ENCODE measurements at places on chromosomes 12 and 14.

DNA sequence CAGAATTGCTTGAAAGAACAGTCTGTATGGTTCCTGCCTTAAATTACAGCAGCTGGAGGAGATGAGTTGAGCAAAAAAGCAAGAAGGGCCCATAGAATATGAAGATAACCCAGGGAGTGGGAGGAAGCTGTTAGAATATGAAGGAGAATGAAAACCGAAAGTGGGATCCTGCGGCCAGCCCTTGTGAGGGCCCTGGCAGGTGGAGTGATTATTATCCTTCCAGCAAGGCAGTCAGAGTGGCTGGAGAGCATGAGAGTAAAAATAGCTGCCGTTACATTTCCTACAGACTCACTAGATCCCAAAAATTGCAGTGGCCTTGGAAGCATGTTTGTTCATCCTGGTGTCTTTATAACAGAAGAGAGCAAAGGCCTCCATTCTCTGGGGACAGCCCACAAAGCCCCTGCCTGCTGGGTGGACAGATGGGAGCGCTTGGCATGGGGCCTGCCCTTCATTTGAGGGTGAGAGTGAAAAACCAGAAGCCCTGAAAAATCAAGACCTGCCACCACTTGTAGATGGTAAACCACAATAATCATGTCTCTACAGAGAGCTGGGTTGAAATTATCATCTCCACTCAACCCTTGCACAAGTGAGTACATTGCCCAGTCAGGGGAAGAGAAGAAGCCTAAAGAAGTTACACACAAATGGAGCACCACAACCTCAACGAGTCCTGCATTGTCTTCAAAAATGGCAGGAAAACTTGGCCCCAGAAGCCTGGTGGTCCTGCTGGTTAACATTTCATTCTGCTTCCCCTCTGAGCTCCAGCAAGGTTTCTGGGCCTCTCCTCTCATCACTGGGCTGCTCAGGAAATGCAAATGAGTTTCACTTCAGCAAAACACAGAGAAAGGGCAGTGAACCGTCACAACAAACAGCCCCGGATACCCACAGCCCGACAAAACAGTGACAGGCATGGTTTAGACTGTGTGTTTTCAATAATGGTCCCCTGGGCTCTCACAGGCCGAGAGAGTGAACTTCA, 20.5 kb downstream of the ZDHHC22 start:
- ATAC-seq: no peak

DNA sequence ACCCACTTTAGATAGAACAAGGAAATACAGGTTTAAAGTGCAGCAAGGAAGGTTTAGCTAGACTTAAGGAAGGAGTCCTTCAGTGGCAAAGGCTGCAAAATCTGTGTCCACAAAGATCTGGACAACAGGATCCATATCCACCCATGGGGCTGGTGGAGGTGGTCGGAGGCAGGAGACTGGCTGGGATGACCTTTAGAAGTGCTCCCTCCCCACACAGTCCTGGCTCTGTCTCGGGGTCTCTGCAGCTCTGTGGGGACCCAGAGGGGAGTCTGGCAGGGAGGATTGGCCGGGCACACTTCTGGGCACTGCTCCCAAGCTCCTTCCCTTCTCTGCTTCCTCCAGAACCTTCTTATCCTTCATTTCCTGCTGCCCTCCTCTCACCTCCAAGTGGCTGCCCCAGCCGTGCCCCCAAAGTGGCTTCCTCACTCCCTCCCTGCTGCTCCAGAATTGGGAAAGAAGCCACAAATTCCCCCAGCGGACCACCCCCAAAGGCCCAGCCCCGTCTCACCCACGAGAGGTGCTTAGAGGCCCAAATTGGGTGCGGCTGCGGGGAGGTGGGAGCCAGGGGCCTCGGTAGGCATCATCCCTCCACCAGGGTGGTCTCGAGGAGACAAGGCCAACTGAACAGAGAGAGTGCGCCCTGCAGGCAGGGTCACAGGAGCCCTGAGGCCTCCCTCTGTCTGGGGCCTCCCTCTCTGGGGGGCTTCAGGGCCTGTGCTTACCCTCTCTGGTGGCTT, 21.9 kb upstream of the PGF start:
- ATAC-seq: no peak

GRCh38 chr12:91210618-91211017, 28.0 kb upstream of the DCN start:
- ATAC-seq: no peak

GRCh38 chr12:112116232-112117060, 7.9 kb upstream of the NAA25 start:
- ATAC-seq: peak; percentile 88

DNA sequence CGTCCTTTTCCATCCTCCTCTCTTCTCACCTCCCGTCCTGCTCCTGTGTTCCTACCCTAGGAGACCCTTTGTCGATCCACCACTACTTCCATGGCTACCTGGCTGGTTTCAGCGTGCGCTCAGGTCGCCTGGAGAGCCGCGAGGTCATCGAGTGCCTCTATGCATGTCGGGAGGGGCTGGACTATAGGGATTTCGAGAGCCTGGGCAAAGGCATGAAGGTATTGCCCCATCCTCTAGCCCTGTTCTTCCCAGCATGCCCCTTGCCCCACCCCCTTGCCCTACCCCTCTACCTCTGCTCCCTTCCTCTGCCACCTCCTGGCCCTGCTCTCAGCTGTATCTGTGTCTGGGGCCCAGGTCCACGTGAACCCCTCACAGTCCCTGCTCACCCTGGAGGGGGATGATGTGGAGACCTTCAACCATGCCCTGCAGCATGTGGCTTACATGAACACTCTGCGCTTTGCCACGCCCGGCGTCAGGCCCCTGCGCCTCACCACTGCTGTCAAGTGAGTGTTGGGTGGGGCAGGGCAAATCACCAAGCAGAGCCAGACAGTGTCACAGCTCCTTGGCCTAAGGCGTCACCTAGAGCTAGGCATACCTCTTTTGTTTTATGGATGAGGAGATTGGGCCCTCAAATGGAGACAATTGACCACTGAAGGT, 12.8 kb downstream of the CLSTN3 start:
- ATAC-seq: no peak

DNA sequence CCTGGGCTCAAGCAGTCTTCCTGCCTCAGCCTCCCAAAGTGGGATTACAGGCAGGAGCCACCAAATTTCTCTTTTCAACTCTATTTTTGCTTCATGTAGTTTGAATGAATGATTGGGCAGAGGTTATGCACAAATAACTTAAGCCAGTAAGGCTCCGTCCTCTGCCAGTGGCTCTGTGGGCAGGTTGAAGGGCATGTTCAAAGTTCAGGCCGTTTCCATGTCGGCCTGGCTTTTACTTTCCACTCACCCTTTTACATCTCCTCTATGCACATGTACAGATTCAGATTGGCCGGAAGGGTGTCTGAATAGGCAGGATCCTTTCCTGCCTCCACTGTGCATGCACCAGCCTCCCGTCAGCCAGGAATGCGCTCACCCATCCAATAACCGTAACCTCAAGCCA, 132.3 kb downstream of the EML1 start:
- no peak for ATAC-seq

DNA sequence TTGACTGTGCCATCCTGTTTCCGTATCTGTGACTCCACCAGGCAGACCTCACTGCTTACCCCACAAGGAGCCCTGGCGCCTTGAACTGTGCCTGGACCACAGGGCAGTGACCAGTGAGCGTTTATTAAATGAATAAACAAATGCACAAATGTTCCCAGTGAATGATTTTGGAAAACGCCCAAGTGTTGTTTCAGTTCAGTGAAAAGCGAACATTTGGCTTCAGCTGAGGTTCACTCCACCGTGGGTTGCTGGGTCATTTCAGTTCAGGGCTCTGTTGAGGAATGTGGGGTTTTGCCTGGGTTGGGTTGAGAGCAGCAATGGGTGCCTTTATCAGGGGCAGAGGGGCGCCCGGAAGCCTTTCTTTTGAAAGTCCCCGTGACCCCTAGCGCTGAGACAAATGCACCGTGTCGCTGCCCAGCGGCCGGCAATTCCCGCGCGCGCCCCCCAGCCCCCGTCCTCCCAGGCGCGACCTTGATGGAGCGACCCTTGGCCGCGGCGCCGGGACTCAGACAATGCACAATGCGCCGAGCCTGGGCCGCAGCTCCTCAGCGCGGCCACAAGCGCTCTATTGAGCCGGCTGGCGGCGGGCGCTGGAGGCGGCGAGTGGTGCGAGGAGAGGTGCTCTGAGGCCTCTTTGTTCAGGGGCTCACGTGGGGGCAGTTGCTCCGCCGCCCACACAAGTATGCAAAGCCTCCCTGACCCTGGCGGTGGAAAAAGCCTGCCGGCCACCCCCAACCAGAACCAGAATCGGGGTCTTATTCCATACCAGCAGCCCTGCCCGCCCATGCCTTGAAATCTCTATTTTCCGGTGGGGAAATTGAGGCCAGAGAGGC, 40.5 kb upstream of the CLMN start:
- ATAC-seq: no peak

DNA sequence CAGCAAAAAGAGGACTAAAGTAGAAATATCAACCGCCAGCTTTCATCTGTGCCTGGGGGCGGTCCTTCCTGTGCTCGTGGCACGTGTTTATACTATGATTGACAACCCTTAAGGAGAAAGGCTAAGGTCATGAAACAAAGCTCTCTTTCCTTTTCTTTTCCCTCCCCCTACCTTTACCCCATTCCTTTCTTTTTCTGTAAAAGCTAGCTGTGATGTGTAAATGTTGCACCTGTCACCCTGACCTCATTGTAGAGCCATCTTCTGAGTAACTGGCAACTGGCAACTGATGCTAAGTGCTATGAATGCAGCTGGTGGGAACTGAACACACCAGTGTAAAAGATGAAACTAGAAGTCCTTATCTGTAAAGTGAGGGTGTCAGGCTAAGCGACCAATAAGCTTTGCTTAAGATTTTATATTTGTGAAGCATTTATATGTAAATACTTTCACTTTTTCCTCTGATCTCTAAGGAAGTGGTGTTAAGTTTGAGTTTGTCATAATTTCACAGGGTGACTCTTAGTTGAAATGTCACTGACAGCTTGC, 102.8 kb upstream of the BCAT1 start:
- ATAC-seq: no peak

GRCh38 chr14:35897616-35898111, 71.5 kb downstream of the BRMS1L start:
- no peak for ATAC-seq

DNA sequence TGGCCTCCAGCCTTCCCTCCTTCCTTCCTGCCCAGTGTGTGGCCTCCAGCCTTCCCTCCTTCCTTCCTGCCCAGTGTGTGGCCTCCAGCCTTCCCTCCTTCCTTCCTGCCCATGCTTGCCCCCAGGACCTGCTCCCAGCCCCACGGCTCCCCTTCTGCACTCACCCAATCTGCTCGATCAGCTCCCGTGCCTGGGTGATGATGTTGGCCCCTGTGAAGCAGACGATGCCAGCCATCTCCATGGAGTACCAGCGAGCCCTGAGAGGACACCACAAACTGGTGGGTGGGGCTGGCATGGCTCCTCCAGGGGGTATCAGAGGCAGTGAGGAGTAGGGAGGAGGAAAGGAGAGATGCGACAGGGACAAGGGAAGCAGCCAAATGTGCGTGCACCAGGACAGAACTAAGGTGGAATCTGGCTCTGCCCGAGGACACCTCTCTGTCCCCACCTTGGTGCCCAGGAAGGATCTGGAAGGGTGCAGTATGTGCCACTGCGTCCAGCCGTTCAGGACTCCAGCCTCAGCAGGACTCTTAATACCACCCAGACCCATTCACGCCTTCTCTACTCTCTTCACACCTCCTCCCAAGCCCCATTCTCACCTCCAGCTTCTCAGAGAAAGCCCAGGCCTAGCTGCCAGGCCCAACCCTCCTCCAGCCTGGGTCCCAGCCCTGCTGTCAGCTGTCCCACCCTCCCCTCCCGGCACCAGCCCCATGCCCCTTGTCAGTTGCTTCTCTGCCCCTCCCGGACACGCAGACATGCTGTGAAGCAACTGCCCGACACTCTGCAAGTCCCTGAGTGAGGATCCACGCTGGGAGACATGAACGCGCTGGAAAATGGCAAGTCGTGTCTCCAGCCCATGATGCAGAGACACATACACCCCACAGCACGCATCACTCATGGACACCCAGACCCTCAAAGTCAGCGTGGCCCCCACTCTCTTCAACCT, 22.7 kb downstream of the POLE start:
- no peak for ATAC-seq
